Fibroblast of the aortic adventitia (primary cell): ENCODE measurements at places on chromosomes 3 and 15. TPM values are rescaled to one million over a fixed set of nuclear protein-coding genes. Genes with fewer than 3 reads are reported as not detected.

The GOLGA6L7 gene
- total RNA-seq, result not detected in 2 replicates

The GPR160 gene
- 0.90 TPM in 1 of 2 replicates, not detected in the other for total RNA-seq

The SCAANT1 gene
- not detected in 2 replicates for total RNA-seq

The PROK2 gene
- not detected in 2 replicates for total RNA-seq

The AMIGO3 gene
- 0.27 and 0.65 TPM in 2 replicates for total RNA-seq

The RAF1 gene
- total RNA-seq, result 37.5 and 78.0 TPM in 2 replicates

The CNTN3 gene
- 0.74 and 2.4 TPM in 2 replicates for total RNA-seq

The CDCP1 gene
- total RNA-seq, result 1.3 and 32.8 TPM in 2 replicates

The LRRK1 gene
- 18.0 and 26.4 TPM in 2 replicates for total RNA-seq

The NTRK3 gene
- 7.0 and 19.6 TPM in 2 replicates for total RNA-seq

The LAMB2 gene
- total RNA-seq, result 202 and 937 TPM in 2 replicates
